ENCODE measurements at places on chromosomes 7 and 10.

- DNase-seq, result no peak
These were observed 34.4 kb downstream of the CALD1 start for GRCh38 chr7:134813663-134814396.

GRCh38 chr7:48681006-48681405 lies 243.3 kb upstream of the CDC14C start:
- no peak for DNase-seq

DNA sequence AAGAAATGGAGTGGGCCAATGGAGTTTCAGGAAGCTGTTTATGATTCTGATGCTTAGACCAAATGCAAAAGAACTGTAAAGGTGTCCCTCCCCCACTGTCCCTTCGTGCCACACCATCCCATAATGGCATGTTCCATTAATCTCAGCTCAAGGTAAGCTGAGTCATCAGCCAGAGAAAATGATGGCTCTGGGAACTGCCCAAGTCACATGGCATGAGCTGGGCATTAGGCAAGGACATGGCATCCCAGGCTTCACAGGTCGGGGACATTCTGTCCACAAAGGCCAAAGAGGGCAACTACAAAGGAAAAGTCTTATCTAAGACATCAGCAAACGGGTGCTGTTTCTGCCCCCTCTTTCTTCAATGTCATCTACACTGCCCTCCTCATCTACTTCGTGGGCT lies 44.9 kb downstream of the DLG5 start:
- DNase-seq, result no peak

GRCh38 chr10:86688398-86688921 lies 20.1 kb downstream of the LDB3 start:
- peak; percentile 78 for DNase-seq

DNA sequence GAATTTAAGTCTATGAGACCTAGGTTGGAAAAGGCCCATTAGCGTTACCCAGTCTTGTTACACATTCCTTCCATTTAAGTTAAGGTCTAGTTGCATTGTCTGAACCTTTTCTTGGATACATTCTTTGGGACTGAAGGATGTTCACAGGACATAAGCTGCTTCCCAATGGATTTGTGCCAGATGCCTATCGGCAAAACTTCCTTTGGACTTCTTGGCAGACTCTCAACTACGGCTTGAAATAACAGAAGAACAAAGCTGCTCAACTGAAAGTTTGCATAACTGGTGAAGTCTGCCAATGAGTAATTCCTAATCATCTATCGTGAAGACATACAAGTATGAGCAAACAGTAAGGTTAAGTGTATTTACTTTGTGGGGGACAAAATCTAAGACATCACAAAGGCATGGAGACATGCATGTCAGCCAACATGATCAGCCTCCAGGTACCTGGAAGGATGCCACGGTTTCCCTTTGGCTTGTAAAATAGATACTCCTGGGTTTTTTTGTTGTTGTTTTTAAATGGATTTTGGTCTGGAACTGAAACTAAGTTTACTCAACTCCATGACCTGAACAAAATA lies 35.4 kb downstream of the MALSU1 start:
- DNase-seq, result peak; percentile 80

DNA sequence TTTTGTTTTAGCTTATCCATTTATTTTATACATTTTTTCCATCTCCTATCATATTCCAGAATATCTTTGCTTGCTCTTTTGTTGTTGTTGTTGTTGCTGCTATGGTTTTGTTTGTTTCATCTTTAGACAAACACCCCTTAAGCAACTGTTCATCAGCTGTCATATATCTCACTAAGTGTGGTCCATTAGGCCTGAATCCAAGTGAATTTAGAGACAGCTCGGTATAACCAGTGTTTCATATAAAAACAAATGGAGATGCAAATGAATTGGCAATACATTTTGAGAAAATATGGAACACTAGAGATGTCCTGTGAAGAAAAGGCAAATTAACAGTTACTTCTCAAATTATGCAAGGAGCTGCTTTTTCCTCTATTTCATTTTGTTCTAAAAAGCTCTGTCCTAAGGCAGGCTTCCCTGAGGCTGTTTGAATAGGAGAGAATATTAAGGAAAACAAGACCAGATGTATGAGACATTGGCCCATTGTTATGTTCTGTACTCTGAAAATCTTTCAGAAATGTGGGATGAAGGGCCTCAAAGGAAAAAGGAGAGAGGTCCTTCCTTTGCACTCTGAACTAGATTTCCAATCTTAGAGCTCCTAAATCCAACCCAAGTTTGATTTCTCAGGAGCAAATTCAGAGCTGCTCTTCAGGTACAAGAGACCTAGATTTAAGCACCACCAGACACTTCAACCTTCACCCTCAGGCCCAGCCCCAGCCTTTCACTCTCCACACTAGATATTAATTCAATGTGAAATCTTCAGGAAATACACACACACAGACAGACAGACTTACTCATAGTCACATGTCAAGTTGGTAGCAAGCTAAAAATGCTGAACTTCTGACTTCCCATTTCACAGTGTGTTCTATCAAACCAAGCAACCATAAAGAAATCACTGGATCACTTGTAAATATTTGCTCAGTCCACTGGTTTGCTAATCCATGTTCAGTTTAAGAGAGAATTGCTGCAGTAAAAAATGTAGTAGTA lies 5.4 kb downstream of the TFEC start:
- DNase-seq, result peak; percentile 4

- DNase-seq, result no peak
These were observed 50.2 kb upstream of the CDK1 start for GRCh38 chr10:60728056-60728455.

GRCh38 chr7:37705976-37706375 lies 22.4 kb downstream of the GPR141 start:
- no peak for DNase-seq

DNA sequence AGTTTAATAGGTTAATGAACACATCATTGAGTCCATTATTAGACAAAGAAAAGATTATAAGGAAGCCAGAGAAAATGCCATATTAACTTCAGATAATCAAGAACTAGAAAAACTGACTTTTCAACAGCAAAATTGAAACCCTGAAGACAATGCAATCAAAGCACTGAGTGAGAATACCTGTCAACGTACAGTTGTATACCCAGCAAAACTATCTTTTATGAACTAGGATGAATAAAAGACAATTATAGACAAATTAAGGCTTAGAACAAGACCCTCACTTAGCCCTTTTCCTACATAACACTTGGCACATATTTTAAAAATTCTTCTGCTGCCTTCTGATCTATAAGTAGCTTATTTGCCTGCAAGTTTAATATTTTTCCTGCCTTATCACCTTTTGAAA lies 19.0 kb upstream of the DGKI start:
- no peak for DNase-seq

- DNase-seq, result no peak
These were observed 46.6 kb downstream of the ATXN7L1 start for GRCh38 chr7:105829681-105830322.

DNA sequence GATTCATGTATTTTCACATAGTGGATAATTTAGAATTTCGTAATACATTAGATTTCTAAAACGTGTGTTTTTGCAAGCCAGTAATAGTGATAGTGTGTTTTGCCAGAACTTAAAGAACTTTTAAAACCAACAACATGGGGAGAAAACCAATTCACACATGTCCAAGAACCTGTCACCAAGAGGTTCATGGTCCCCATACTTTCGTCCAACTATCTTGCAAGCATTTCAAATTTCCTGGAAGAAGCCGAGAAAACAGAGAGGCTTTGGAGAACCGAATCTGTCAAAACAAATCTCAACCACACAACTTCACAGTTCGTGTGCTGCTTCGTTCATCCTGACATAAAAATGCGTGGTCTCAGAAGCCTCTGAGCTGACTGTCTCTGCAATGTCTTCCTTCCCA lies 31.9 kb downstream of the GFRA1 start:
- no peak for DNase-seq

GRCh38 chr10:24989867-24990266 lies 26.1 kb downstream of the ENKUR start:
- no peak for DNase-seq

DNA sequence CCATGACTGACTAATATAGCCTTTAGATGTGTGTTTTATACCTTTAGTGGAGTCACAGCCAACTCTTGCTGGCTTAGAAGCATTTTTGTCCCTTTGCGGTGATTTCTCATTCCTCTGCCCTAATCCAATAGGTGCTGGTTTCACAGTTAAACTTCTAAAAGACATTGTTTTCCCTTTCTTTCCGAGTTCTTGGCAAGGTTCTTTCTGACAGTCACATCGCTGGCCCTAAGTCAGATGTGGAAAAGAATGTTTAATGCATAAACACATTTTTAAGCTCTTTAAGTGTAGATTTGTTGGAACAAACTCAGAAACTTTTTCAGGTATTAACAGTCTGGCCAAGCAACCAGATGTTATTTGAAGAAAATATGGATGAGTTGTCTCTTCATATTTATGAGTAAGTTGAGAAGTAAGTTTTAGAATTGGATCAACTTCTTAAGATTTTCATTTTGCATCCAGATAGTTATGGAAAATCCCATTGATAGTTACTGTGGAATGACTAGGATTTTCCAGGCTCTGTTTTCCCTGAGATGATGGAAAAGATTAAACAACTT lies 4.1 kb downstream of the EPDR1 start:
- no peak for DNase-seq

DNA sequence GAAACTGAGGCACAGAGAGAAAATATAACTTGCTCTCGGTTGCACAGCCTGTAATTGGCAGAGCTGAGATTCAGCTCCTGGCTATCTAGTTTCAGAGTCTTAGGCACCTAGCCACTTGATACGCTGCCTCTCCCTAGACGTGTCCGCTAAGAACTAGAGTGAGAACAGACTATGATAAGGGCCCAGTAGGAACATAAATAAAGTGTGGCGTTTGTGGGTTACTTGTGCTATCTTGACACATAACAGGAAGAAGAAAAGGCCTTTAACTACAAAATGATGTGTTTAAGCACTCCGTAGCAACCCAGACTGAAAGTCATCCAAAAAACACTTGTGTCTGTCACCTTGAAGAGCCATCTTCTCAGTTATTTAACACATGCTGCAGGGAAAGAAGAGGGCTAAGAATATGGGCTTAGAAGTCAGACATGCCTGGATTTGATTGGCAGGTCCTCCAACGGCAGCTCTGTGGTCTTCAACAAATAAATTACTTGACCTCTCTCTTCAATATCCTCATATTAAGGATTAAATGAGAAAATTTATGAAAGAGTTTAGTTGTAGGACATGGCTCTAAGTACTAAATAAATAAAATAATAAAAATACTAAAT lies 96.2 kb downstream of the SGMS1 start:
- no peak for DNase-seq

- peak; percentile 45 for DNase-seq
These were observed 113.9 kb upstream of the PRR15 start for GRCh38 chr7:29449569-29450260.

- no peak for DNase-seq
These were observed 167.7 kb upstream of the TNRC18 start for GRCh38 chr7:5591278-5591874.

- no peak for DNase-seq
These were observed 313.3 kb downstream of the AGMO start for GRCh38 chr7:15248514-15248913.

- DNase-seq, result no peak
These were observed 112.5 kb downstream of the DOCK1 start for GRCh38 chr10:127017541-127018297.

GRCh38 chr7:44615149-44615611 lies 8.8 kb downstream of the OGDH start:
- no peak for DNase-seq

DNA sequence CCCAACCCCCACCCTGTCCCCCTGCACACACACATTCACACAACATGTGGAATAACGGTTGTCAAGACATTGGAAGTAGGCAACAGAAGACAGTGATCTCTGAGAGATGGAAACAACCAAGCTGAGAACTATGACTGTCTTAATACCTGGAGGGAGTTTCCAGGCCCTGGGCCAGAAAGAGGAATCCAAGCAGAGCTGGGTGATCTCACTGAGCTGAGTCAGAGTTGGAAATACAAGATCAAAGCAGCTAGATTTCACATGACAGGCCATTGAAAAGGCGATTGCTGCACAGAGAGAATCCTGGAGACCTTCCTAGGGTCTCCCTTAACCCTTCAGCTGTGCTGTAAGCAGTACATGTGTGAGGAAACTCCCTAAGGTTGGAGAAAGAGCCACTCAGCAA lies 165.8 kb upstream of the PRSS1 start:
- no peak for DNase-seq

DNA sequence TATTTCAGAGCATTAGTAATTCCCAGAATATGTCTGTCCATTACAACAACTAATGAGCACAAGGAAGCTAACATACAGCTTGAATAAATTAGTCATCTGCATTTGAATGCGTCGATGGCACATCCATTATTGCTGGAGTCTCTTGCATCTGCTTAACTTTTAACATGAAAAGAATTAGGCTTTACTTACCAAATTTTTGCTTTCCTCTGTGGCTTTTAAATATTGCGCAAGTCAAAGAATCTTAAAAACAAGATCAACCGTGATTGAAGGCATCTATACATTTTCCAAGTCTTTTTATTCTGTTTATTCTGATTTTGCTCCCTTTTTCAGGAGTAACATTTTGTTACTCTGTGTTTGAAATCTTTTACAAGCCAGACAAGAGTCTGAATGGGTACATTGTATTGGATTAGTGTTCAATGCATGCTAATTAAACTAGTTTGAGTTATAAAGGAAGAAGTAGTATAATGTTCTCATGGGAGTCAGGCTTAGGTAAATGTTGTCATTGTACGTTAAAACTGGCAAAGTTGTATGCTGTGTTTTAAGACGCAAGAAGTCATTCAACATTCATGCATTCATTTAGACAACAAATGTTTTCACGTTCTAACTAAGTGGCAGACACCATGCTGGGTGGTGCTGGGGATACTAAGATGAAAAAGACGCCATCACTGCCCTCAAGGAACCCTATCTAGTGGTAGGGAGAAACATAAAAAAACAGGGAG lies 4.0 kb upstream of the CACNB2 start:
- no peak for DNase-seq

DNA sequence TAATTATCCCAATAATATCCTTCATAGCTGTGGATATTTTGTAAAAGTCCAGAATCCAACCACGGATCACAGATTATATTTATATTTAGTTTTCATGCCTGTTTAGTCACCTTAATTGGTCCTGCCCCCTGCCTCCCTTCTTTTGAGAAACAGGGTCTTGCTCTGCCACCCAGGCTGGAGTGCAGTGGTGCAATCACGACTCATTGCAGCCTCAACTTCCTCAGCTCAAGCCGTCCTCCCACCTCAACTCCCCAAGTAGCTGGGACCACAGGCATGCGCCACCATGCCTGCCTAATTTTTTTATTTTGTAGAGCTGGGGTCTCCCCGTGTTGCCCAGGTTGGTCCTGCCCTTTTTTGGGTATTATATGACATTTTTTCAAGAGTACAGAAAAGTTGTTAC lies 129.4 kb downstream of the KAT6B start:
- no peak for DNase-seq

DNA sequence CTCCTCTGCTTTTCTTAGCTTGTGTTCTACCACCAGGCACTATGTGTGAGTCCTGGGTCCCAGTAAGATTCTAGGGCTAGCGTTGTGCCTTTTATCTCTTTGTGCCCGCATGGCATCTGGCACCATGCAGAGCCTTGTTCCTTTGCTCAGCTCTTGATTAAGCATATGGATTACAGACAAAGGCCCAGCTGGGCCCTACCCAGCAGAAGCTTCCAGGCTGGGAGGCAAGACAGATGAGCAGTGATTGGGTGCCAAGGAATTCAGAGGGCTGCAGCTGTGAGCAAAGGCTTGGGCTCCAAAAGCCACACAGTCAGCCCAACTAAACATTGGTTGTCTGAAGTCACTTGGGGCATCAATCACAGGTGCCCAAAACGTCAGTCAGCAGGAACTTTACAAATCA lies 2.0 kb downstream of the ACSM6 start:
- no peak for DNase-seq
